ENCODE measurements at places on chromosomes 1 and 21.

DNA sequence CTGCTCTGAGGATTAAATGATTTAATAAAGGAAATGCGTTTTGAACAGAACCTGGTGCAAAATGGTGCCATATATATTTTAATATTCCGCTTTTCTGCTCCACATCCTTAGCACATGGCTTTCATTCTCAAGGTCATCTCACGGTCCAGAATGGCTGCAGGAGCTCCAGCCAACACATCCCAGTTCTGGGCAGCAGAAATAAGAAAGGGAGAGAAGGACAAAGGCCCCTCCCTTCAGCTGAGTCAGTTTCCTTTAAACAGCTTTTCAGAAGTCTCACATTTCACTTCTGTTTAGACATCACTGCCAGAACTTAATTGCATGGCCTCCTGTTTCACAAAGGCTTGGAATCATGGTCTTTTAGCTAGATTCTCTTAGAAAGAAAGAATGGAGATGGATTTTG, 75.2 kb upstream of the LRRN2 start:
- no peak for DNase-seq

DNA sequence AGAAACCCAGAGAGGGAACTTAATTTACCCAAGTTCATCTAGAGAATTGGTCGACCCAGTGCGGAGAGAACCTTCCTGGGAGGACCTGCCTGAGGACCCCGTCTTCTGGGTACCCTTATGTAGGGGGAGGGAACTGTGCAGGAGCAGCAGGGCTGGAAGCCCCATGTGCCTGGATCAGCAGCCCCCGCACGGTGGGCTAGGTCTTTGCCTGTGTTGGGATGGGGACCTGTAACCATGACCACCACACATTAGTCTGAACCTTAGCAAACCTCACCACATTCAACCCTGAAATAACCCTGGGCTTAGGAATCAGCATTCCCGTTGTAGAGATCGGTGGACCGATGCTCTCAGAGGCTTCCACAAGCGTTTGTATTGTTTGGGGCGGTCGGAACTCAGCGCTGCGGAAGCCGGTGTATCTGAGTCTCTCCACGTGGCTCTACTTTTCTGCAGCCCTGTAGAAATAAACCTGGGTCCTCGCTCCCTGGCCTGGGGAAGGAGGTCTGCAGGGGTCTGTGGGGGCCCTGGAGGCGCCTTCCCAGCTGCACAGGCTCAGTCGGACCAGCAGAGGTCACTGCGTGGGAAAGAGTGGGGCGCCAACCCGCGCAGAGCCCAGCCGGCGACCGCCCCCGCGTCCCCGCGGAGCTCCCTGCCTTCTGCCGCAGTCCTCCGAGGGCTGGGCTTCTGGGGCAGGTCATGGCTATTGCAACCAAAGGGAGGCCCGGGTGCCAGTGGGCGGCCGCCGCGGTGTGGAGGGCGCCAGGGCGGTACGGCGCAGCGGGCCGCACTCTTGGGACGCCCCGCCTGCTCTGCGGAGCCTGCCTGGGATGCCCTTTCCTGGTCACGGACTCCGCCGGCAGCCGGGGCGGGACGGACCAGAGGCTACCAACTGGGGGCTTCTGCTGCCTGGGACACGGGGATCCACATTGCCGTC, 36.2 kb upstream of the KCNA10 start:
- DNase-seq: peak; percentile 2

- DNase-seq: no peak
These were observed 26.1 kb downstream of the METTL13 start for GRCh38 chr1:171807556-171807955.

GRCh38 chr1:223444411-223444810, 51.2 kb downstream of the CCDC185 start:
- DNase-seq: no peak

DNA sequence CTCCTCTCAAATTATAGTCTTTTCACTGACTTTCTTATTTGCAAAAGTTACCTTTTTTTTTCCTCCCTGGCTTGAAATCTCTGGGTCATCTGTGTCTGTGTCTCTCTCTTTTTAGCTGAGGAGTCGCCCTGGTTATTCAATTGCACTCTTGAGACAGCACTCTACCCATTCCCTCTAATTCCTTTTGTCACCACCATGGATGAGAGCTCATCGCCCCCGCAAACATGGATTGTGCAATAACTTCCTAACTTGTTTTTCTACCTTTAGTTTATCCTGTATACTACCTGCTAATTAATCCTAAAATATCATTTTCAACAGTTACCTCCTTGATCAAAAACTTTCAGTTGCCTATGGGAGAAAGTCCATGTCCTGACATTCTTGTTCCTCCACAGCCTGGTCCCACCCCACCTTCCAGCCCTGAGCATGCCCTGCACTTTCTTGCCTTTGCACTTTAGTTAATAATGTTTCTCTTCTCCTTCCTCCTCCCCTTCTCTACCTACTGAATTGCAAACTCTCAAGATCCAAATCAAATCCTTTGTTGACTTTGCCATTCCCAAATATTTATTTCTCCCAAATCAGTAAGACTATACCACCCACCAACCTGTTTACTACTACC, 110.4 kb upstream of the MAGI3 start:
- peak; percentile 21 for DNase-seq

GRCh38 chr1:5311634-5312292, 657.4 kb downstream of the AJAP1 start:
- peak; percentile 95 for DNase-seq

Measured in DMS79 (cell line).